T1000 (cell line): ENCODE measurements at places on chromosomes 16 and 17.

- no peak for DNase-seq
Observed at GRCh38 chr17:48985436-48986245, 11.5 kb upstream of the IGF2BP1 start.

- DNase-seq: no peak
Observed at GRCh38 chr16:58337090-58337444, 42.2 kb upstream of the PRSS54 start.

DNA sequence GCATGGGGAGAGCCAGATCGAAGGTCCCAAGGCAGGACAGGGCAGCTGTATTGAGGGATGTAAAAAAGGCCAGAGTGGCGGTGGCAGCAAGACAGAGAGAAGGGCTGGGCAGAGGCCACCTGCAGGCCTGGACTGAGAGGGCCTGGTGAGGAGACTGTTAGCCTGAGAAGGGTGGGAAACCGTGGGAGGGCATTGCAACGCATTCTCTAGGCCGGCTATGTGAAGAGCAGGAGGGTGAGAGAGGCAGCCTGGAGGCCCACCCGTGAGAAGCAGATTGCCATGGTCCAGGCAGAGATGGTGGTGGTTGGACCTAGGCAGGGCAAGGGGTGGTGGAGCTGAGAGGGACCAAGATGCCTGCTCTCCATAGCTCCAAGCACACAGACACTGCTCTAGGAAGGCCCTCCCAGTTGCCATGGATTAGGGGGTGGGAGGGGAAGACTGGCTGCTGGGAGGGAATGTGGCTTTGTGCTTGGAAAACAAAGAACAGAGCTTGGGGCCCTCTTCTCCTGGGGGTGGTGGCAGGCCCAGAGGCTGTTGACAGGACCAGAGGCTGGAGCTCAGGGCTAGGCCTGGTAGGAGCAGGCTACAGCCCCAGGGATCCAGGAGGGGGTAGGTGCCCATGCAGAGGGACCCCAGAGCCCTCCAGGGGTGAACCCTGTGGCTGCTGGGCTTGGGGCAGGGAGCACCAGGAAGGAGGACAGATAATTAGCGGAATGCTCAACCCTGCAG is 12.4 kb upstream of the TCAP start:
- DNase-seq: no peak

DNA sequence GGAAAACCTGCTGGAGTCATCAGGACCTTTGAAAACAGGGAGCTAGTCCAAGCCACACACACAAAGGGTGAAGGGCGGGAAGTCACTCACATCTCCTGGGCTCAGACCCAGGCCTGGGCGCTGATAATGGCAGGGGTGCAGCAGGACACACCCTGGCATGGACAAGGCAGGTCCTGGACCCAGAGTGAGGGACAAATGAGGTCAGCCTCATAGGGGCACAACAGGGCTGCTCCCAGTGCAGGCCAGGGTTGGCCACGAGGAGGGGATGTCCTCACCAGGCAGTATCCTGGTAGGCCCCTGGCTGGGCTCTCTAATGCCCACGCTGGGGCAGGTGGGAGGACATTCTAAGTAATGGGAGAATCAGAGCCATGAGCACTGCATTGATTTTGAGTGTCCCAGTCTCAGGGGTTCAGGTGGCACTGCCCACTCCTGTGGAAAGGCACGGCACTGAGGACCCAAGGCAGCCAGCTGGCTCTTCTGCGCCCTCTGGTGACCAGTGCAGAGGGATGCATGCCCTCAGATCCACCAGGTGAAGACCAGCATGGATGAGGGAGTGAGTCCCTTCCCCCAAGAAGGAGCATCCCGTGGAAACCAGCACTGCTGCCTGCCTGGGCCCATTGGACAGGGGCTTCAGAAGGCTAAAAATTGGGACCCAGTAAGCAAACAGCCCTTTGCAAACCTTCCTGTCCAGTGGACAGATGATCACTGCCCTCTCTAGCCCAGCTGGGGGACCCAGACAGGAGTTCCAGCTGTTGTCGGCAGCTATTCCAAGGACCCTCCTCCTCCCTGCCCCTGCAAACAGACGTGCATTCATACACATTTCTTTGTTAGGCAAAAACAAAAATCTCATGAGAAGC is 23.4 kb upstream of the SREBF1 start:
- peak; percentile 45 for DNase-seq
